ENCODE measurements at places on chromosomes 11 and 22.
A peak's percentile ranks its signal among the peaks of the same experiment; 100 is the strongest.

- H3K4me3 ChIP-seq = no peak overlapping the region
- H3K36me3 ChIP-seq = no peaks in the 10 kb centered on the region
- DNase-seq = no peak
- H3K27ac ChIP-seq = no peak overlapping the region
These were observed 37.9 kb downstream of the SCUBE2 start for GRCh38 chr11:9053316-9054035.

- peaks cover 21% of the 10 kb centered on the region for H3K27me3 ChIP-seq
- H3K27ac ChIP-seq = peak overlapping the region; percentile 89
- peak overlapping the region; percentile 79 for H3K4me3 ChIP-seq
- no peak for DNase-seq
- H3K36me3 ChIP-seq = no peaks in the 10 kb centered on the region
These were observed 1.0 kb downstream of the C11orf96 start for GRCh38 chr11:43943372-43943930.

- DNase-seq = no peak
- H3K27ac ChIP-seq = no peak overlapping the region
- no peak overlapping the region for H3K4me3 ChIP-seq
- peaks cover 24% of the 10 kb centered on the region for H3K27me3 ChIP-seq
These were observed 77.0 kb upstream of the FGF3 start for GRCh38 chr11:69896250-69896649.

- no peak overlapping the region for H3K27ac ChIP-seq
- no peak for DNase-seq
- H3K27me3 ChIP-seq = no peaks in the 10 kb centered on the region
- H3K4me3 ChIP-seq = no peak overlapping the region
These were observed 5.2 kb downstream of the IRAG1 start for GRCh38 chr11:10688401-10688800.
